ENCODE measurements at places on chromosomes 5 and 9.

GRCh38 chr9:29751226-29751625, 2177.9 kb upstream of the C9orf72 start:
- DNase-seq: no peak

- DNase-seq: no peak
Observed at GRCh38 chr9:31136524-31136923, 1247.9 kb upstream of the ACO1 start.

- DNase-seq: no peak
Observed at GRCh38 chr9:130288926-130289690, 23.5 kb downstream of the HMCN2 start.

- DNase-seq: peak; percentile 81
Observed at GRCh38 chr9:98191671-98192502, 550 bp downstream of the CORO2A start.

- no peak for DNase-seq
Observed at GRCh38 chr5:76196886-76197489, 113.8 kb downstream of the SV2C start.

- DNase-seq: no peak
Observed at GRCh38 chr9:16585591-16585990, 284.9 kb downstream of the BNC2 start.

GRCh38 chr5:178115814-178116142, 2.4 kb downstream of the N4BP3 start:
- DNase-seq: no peak

DNA sequence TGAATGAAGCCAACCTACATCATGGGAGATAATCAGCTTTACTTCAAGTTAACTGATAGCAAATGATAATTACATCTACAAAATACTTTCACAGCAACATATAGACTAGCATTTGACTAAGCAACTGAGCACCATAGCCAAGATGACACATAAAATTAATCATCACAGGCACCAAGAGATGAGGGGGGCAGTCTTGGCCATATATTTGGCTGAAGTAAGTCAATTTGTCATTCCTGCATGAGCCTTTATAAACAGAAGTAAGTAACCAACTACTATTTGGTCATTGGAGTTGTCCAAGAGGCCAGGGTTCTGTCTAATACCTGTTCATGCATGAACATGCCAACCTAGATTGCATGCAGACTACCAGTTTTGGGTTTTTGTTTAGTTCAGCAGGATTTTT, 53.6 kb downstream of the PDCD1LG2 start:
- no peak for DNase-seq

DNA sequence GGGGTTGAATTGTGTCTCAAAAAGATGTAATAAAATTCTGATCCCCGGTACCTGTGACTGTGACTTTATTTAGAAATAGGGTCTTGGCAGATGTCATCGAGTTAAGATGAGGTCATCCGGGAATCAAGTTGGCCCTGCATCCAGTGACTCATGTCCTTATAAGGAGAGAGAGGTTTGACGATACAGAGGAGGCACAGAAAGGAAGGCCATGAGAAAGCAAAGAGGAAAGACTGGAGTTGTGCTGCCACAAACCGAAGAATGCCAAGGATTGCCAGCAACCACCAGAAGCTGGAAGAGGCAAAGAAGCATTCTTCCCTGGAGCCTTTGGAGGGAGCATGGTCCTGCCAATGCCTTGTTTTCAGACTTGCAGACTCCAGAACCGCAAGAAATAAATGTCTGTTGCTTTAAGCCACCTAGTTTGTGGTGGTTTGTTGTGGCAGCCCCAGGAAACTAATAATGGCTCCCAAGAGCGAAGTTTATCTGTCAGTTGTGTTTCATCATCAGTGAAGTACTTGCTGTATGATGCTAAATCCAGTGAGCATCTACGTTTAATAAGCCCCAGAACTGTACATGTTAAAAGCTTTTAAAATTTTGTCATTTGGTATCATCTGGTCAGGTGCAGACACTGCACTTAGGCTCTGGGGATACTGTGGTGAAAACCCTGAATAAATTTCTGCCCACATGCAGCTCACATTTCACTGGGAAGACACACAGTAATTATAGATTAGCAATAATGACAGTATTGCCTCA, 114.8 kb downstream of the TLE4 start:
- no peak for DNase-seq

DNA sequence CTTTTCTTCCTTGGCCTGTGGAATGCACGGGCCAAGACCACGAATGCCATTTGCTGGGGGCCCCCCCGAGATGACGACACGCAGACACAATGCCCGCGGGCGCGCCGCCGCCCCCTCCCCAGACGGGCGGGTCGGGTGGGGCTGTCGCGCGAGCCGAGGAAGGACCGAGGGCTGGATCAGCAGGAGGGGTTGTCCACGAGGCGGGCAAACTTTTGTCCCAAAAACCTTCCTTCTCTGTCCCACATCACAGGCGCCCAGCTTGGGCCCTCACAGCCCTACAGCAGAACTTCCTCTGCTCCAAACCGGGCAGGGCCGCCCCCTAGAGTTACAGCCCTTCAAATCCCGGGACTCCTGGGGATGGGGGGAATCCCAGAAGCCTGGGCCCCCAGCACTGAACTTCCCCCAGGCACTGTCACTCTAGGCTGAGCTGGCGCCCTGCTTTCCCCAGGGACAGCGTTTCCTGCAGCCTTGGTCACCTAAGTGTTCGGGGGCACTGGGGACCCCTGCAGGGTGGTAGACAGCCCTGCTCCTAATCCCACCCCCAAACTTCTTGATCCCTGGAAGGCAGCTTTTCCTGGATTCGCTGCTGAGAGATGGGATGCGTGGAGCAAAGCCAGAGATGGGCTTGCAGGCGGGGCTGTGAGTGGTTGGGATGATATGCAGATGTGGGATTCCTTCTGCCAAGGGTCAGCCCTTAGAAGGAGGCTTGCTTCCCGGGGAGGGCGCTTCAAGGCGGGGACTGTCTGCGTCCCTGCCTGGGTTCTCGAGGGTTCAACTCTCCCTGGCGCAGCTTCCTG, 980 bp downstream of the COL5A1 start:
- DNase-seq: peak; percentile 76

- DNase-seq: no peak
Observed at GRCh38 chr9:87776481-87777379, 50.8 kb downstream of the CTSL start.

DNA sequence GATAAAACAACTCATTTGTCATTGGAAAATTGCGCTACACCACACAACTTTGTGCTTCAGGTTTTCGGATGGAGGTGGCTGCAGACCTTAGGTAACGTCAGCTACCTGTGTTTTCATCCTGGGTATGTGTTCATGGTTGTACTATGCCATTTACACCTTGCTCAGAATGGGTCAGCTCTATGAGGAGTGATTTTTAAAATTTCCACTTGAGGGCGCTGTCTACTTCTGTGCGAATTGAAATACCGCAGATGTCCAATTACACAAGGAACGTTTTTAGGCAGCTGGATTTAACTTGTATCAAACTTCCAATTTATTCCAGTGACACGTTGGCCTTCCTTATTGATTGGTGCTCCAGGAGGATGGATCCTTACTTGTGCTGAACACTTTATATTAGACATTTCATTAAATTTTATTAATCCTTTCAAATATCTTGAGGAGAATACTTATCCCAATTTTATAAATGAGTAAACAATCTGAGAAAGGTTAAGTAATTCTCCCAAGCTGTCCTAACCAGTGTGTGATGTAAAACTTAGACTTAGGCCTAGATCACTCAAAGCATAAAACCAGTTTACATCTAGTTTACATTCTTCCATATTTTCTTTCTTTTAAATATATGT, 23.4 kb downstream of the DMRTA1 start:
- DNase-seq: no peak

DNA sequence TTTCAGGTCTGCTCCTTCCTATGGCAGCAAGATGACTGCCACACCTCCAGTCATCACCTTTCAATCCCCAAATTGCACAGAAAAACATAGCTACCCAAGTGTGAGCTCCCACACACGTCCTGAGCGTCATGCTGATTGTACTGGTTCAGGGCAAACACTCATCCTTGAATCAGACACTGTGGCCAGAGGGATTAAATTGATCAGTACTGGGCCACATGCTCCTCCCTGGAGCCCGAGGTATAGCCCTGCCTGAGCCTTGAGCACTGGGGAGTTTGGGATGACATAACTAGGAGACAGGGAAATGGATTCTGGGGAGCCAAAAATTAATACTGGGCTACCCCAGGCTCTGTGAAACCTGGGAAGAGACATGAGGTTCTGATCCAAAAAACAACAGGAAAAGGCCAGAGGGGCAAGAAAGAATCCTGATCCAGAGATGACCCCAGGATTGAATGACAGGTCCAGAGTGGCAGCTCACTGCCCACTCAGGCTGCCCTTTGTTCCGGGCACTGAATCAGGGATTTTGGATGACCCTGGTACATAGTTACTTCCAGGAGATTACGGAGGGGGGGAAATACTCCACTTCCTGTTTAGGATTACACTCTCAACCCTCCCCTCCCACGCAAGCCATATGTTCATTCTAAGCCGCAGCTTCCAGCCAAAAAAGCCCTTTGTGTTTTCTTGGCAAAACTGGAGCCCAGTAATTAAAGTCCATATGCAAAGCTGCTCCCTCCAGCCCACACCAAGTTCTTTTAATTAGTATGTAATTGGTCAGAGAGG, 141.6 kb upstream of the SPRY4 start:
- DNase-seq: no peak

GRCh38 chr5:139678751-139679750, 30.9 kb downstream of the CXXC5 start:
- DNase-seq: no peak

- no peak for DNase-seq
Observed at GRCh38 chr5:36581070-36581469, 25.3 kb upstream of the SLC1A3 start.

- peak; percentile 55 for DNase-seq
Observed at GRCh38 chr5:159156426-159157238, 52.7 kb downstream of the RNF145 start.

- DNase-seq: no peak
Observed at GRCh38 chr5:64746446-64746845, 22.0 kb downstream of the SREK1IP1 start.

DNA sequence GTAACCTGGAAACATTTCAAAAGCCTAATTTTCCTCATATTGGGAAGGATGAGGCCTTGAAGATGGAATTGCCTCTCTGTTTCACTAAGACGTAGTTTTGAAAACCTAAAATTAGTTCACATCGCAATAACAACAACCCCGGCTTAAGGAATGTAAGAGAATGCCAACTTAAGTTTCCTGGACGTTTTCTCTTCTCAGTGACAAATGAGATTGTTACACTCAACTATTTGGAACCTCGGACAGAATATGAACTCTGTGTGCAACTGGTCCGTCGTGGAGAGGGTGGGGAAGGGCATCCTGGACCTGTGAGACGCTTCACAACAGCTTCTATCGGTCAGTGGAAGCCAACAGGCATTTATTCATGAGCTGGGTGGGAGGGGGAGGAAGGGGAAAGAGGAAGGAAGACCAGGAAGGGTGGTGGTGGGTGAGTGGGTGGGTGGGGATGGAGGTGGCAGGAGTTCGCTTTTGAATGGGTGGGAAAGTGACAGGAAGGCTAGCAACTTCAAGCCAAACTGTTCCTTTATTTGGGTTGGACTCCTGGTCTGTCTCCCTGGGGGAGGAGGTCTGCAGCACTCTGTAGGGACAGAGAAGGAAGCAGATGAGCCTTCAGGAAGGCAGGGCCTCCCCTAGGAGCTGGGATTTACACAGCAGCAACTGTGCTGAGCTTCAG, 83.4 kb downstream of the TEK start:
- no peak for DNase-seq

DNA sequence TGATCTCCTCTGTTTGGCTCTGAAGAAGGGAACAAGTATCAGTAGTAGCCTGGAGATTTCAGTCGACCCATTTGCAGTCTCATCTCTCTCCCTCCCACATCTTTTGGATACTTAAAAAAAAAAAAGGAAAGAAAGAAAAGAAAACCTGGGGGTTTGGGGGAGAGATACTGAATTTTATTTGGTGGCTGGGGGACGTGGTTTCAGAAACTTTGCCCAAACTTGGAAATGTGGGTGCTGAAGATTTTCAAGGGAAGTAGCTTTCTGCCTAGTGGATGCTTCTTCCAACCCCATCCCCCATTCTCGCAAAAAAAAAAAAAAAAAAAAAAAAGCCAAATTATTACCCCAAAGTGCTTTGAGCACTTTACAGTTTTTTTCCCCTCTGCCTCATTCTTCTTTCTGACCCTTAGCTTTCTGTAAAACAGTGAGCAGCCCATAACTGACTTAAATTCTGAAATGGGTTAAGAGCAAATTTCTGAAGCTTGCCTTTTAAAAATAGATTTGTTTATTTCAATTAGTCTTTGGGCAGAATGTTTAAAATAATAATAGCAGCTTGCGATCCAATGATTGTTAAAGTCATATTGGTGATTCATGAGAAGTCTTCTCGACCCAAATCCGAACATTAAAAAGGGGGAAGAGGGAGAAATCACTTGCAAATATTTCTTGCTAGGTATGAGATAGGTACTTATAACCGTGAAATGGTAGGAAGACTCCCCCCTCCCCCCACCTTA, 894 bp downstream of the FST start:
- DNase-seq: no peak

DNA sequence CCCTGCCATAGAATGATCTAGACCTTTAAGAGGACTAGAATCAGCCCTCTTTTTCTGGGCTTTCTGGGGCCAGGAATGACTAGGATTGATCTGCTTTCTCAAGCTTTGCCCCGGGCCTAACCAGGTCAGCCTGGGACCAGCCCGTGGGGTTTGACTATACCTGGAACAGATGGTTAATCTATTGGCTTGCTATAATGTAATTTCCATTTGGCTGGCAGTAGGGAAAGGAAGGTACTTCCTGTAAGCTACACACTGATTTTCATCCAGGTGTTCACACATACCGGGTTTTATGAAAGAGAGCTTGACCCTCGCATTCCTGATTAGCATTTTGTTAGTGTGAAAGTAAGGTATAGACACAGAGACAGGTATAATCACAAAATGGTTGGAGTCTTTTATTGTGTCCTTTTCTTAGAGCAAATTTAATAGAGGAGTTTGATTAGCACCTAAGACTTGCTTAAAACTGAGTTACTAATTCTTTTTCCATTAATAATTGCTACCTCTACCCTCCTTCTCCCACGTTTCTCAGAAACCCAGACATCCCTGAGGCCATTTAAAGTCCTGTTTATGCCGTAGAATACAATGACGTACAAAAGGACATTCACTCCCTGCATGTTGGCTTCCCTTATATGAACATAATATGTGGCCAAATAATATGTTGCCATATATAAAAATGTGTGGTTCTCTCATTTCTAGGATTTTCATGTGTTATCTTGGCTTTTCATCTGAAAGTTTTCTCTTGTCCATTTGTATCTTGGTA, 17.3 kb downstream of the LNPEP start:
- no peak for DNase-seq

GRCh38 chr9:126533926-126534310, 79.8 kb upstream of the LMX1B start:
- DNase-seq: no peak

- DNase-seq: peak; percentile 64
Observed at GRCh38 chr5:176578391-176578808, 29.3 kb downstream of the CDHR2 start.

DNA sequence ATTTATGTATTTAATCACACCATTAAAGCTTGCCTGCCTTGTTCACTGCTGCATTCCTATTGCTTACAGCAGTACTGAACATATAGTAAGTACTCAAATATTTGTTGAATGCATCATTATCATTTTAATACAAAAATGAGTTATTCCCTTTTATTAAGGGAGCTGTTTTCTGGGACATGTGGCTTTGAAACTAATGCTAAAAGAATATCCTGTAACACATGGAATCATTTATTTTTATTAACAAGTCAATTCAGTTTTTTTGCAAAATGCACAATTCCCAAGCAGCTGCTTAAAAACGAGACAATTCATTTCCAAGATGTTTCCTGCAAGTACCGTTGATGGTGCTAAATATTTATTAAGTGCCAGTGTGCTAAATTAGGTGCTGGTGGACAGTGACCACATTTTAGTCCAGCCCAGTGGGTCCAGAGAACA, 148.3 kb upstream of the NR3C1 start:
- no peak for DNase-seq

Measured in ureter (tissue), 1 donor.